Stimulated activated CD8-positive, alpha-beta memory T cell treated with anti-CD3 and anti-CD28 coated beads, Interleukin-4, amount 100 ng/mL, for 1 hour (primary cell): ENCODE measurements at places on chromosomes 5 and 9.

DNA sequence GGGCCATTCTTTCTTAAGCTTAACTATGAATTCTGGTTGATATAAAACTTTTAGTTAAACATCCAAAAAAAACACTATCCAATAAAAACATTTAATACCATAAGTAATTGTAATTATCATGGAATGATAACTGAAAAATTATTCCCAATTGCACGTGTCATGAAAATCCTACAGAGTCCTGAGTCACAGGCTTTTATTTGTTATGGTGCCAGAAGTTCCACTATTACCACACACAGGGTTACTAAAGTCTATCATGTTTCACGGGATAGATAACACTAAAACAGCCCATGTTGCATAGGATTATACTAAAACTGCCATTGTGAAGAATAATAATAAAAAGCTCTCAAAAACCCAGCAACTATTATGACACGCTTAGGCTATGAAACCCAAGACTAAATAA is 1381.8 kb downstream of the EFNA5 start:
- DNase-seq = no peak

- no peak for DNase-seq
These were observed 2.3 kb downstream of the NINJ1 start for GRCh38 chr9:93131599-93132286.

DNA sequence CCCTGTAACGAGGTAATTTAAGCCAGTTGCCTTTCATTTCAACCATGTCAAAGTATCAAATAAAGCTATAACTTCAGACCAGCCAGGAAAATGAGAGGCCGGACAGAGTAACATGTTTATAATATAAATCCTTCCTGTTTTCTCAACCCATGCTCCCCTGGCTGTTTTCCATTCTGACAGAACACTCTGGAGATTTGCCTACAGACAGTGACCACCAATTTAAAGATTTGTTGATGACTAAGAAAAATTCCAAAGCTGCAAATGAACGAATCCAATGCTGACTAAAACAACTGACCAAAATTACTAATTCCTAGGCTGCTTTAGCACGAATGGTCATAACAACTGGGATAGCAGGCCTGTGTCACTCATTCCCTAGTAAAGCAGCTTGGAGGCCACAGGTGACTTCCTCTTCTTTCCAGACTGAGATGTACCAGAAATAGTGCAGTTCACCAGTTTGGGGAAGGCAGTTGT is 141.4 kb downstream of the AOPEP start:
- DNase-seq = no peak

GRCh38 chr5:138951986-138952735 is 77.0 kb upstream of the LRRTM2 start:
- no peak for DNase-seq

DNA sequence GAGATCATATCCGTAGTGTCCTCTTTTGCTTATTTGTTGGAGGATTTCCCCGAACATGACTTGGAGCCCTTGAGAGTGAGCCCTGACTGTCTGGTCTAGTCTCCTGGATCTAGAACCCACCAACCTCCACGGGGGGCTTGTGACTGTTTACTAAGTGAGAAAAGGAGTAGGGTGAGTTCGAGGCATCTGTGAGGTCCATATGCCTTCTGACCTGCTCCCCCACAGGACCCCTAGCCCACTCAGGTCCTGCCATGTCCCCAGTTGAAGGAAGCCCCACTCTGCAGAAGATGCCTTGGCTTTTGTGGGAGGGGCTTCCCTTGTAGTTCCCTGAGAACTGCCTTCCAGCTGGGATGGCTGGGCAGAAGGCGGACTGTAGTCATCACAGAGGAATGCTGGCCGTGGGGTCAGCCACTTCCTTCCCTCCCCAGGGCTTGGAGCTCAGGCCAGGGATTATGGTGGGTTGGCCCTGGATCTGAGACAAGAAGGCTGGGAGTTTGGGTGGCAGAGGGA is 7.0 kb upstream of the IRF1 start:
- DNase-seq = no peak

- no peak for DNase-seq
These were observed 4.1 kb downstream of the SLC23A1 start for GRCh38 chr5:139378941-139379361.

DNA sequence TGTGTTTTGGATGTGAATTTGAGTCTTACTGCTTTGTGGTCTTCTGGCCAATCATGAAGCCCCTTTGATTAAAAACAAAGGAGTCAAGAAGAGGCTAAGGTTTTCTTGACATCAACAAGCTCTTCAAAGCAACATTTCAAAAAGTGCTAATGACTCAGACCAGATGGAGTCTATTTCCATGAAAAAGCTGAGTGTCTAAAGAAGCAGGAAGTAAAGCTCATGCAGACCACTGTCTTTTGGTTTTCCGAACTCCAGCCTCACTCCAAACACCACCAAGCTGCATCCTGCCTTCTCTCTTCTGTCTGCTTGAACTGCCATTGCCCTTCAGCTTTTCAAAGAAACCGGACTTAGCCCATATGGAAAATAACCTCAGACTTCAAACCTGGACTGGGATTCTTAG is 115.2 kb downstream of the PRDM6 start:
- no peak for DNase-seq

GRCh38 chr5:66949066-66949465 is 247.5 kb downstream of the CD180 start:
- no peak for DNase-seq

DNA sequence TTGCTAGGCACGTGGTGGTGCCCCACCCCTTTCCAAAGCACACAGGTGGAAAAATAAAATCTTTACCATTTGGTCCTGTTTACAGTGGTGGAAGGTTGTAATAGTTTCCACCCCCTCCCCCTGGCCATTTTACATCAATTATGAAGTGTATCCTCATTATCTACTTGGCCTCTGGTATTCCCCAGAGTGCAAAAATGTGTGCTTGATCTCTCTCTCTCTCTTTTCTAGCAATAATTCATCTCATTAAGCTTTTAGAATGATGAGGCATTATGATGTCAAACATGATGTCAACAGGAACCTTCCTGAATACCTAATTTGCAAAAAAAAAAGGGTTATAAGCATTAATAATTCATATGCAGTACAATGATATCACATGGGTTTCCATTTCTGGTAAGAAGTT is 3.1 kb downstream of the PDE8B start:
- DNase-seq = no peak

- no peak for DNase-seq
These were observed 45.2 kb downstream of the HSD17B3 start for GRCh38 chr9:96256800-96257199.

DNA sequence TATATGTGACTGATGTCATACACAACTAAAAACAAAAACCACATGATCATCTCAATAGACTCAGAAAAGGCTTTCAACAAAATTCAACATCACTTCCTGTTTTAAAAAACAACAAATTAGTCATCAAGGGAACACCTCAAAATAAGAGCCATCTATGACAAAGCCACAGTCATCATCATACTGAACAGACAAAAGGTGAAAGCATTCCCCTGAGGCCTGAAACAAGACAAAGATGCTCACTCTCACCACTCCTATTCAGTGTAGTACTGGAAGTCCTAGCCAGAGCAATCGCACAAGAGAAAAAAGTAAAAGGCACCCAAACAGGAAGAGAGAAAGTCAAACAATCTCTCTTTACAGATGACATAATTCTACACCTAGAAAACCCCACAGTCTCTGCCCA is 893.5 kb upstream of the EDIL3 start:
- DNase-seq = no peak

DNA sequence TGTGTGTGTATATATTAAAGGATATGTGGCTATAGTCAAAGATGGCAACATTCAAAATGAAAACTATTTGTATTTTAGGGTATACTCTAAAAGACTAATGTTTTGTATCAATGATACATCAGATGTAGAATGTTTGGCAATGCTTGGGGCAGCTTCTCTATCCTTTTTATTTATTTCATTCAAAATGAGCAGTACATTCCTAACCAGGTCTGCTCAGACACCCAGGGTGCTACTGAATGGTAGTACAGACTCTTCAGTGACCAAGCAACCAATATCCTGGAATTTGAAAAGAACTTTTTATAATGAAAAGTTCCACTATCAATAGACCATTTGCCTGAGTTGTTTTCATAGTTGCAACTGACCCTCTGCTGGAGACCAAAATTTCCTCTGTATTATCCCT is 23.9 kb downstream of the MEGF9 start:
- DNase-seq = no peak

DNA sequence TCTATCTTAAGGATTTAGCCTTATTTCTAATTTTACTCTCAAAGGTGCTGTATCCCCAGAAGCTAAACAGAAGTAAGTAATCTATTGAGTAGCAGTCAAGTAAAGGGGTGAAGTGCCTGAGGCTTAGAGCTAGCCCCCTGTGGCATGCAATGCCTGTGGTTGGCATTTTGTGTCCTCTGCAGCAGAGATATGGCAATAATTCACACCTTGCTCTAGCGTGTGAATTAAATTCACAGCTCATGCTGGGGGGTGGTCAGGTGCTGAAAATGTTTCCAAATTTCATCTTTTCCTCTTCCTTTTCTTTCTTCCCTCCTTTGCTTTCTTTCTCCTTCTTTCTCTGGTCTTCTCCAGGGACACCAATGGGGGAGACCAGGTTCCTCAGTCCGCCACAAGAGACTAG is 262.1 kb downstream of the GABRB2 start:
- DNase-seq = no peak

DNA sequence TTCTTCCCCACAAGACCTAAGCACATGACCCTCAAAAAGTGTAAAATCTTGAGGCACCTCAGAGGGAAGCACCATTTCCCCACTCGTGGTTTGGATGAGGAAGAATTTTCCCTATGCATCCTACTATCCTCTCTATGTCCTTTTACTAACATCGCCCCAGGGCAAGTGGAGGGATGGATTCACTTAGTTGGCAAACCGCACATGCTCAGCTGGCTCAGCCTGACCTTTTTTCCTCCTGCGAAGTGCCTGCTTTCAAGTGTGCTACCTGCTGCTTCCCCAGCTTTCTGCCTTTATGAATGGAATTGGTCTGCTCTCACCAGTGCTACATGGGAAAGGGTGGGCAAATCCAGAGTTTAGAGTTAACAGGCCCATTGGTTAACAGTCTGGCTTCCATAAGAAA is 56.6 kb upstream of the IFNK start:
- DNase-seq = no peak

DNA sequence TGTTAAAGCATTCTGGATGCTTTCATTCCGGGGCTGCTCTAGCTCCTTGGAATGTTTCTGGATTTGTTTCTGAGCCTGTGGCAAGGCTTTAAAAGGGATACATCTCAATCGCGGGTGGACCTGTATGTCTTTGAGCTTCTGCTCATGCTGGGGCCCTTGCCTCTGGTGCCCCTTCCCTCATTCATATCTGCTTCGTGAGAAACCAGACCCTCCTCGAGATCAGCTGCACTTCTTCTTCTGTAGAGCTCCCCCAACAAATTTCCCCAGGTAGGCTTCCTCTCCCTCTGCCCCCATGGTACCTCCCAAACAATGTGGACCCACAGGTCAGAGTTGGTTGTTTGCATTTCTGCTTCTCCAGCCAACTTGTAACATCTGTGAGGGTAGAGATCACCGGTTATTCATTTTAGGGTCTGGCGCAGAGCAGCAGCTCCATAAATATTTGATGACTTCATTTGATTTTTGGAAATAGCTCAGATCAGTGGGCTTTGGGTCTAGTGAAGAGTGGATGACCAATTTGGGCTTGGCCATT is 6.6 kb downstream of the ZNF618 start:
- DNase-seq = no peak

DNA sequence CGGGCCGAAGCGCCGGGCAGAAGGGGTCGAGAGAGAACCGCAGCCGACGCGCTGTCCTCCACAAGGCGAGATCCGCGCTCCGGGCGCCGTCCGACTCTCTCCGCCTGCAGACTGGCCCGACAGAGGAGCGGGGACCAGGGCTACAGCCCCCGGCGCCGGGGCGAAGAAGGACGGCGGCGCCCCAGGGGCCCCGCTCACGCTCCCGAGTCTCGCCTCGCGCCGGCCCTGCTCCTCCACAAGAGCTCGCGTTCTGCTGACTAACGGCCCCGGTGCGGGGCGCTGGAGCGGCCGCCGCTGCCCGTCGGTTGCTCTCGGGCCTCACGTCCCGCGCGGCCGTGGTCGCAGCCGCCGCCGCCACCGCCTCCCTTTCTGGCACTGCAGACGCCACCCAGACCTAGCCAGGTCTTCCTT is 338 bp downstream of the ABHD17B start:
- DNase-seq = no peak

GRCh38 chr9:108776920-108777639 is 78.7 kb downstream of the ACTL7B start:
- DNase-seq = no peak

DNA sequence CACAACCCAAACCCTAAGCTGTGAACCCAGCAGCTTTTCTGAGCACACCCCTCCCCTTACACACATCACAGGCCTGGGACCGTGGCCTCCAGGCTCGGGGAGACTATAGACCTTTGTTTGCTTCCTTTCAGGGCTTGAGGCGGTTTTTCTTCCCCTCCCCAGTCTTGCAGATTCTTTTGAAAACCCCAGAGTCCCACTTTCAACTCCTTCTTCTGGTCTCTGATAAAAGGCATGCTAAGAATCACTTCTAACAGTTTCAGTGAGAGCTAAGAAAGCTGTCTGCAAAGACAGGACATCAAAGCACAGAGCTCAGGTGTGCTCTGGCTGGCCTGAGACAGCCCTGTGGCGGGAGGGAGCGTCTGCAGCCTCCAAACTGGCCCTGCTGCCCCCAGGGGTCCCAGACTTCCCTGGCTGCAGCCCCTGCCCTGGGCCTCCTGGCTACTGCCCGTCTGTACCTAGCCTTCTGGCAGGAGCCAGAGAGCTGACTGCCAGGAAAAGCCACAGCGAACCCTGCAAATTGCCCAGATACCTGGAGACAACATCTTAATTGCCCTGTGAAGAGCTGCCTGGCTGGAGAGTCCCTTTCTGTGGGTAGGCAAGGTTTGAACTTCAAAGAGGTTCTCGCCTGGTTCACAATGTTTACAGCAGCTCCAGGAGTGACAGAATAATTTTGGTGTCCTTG is 138.9 kb downstream of the GADD45G start:
- no peak for DNase-seq

GRCh38 chr9:72524820-72525540 is 3.6 kb downstream of the TMC1 start:
- no peak for DNase-seq

DNA sequence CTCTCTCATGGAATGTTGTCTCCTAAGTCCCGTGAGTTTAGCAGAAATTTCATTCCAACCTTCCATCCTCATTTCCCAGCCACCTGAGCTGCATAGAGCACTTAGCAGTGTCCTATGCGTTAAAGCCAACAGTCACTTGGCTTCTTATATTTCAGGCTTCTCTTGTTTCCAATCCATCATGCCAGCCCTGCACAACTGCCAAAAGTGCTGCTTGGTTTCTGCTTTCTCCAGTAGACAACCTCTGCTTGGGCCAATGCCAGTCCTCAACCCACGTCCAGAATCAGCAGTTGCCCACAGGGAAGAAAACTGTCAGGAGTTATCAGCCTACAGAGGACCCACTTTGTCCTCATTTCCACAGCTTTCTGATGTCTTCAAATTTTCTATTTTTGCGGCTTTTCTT is 42.5 kb downstream of the KCNIP1 start:
- DNase-seq = no peak

GRCh38 chr5:115284021-115284420 is 12.4 kb downstream of the CCDC112 start:
- no peak for DNase-seq
